ENCODE measurements at places on chromosomes 16 and 17. TPM values are rescaled to one million over a fixed set of nuclear protein-coding genes. Genes with fewer than 3 reads are reported as not detected.

Gene TPSG1
- polyA plus RNA-seq, result 1.1 TPM

Gene LRRC75A
- 5.2 TPM for polyA plus RNA-seq

Gene TMED6
- polyA plus RNA-seq, result 3.3 TPM

Gene DNAI2
- 0.18 TPM for polyA plus RNA-seq

Gene MYH2
- polyA plus RNA-seq, result 0.06 TPM

Gene EPN3
- 1.6 TPM for polyA plus RNA-seq

Gene KRTAP4-1
- polyA plus RNA-seq, result not detected

Gene ANKRD13B
- polyA plus RNA-seq, result 30.4 TPM

Gene TMEM88
- 26.1 TPM for polyA plus RNA-seq

Gene GAS7
- 23.6 TPM for polyA plus RNA-seq

Gene CEMP1
- polyA plus RNA-seq, result 1.9 TPM

Gene CCT6B
- polyA plus RNA-seq, result 5.1 TPM

Gene ALDH3A1
- 0.63 TPM for polyA plus RNA-seq

Gene DHRS7C
- polyA plus RNA-seq, result not detected

Gene ODAD4
- 6.8 TPM for polyA plus RNA-seq

Gene ATP2A3
- 4.7 TPM for polyA plus RNA-seq

Gene TRAF4
- polyA plus RNA-seq, result 72.1 TPM

Gene SLC2A4
- polyA plus RNA-seq, result 1.7 TPM

Gene KRT39
- not detected for polyA plus RNA-seq

Gene MAPT
- polyA plus RNA-seq, result 7.8 TPM

Gene NOXO1
- polyA plus RNA-seq, result 0.45 TPM

Gene GLOD4
- 129 TPM for polyA plus RNA-seq

Gene ACSM2A
- polyA plus RNA-seq, result 68.7 TPM

Gene STH
- not detected for polyA plus RNA-seq

Gene INCA1
- polyA plus RNA-seq, result 6.9 TPM

Gene USP43
- 9.2 TPM for polyA plus RNA-seq

Gene OR2C1
- polyA plus RNA-seq, result 1.0 TPM
